ENCODE measurements at places on chromosomes 6 and 20.

DNA sequence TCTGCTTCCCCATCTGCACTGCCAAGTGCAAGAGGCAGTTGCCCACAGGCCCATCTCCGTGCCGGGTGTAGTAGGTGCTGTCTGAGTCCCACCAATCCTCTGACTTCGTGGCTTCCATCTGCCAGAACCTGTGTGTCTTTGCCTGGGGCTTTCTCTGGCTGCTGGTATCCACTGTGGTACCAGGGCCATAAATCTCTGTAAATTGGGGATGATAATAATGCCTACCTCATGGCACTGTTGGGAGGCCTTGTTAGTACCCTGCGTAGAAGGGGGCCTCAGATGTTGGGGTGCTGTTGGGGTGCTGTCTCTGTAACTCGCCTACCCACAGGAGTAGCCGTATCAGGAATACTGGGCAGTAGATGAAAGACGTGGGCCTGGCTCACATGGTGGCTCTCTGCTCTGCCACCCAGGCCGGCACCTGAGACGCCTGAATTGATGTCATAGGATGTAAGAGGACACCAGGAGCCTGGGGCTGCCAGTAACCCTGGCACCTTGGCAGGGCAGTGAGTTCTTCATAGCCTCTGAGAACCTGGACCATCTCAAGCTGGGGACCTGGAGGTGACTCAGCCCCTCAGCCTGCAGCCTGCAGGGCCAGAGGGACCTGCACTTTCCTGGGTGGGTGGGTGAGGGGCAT lies 94.1 kb upstream of the RNF24 start:
- DNase-seq = no peak

- no peak for DNase-seq
Measured at GRCh38 chr6:30091577-30092381, 16.2 kb upstream of the RNF39 start.

GRCh38 chr6:10621213-10621612 lies 73.2 kb downstream of the C6orf52 start:
- no peak for DNase-seq

GRCh38 chr6:47134476-47135189 lies 92.5 kb upstream of the ADGRF1 start:
- no peak for DNase-seq

GRCh38 chr6:56806368-56806767 lies 148.5 kb upstream of the BEND6 start:
- DNase-seq = no peak

- no peak for DNase-seq
Measured at GRCh38 chr20:1588533-1589460, 31.0 kb downstream of the SIRPB1 start.

GRCh38 chr6:25452031-25452430 lies 172.9 kb downstream of the CARMIL1 start:
- no peak for DNase-seq

DNA sequence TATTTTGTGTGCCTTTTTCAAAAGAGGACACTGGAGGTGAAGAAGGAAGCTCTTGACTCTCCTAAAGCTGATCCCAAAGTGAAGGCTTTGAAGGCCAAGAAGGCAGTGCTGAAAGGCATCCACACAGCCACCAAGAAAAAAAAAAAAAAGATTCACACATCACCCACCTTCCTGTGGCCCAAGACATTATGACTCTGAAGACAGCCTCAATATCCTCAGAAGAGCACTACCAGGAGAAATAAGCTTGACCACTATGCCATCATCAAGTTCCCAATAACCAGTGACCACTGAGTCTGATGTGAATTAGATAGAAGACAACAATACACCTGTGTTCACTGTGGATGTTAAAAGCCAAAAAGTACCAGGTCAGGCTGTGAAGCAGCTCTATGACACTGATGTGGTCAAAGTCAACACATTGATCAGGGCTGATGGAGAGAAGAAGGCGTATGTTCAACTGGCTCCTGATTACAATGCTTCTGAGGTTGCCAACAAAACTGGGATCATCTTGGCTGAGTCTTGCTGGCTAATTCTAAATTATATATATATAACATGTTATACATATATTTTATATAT lies 59.4 kb downstream of the PLCG1 start:
- no peak for DNase-seq

GRCh38 chr6:167013067-167013466 lies 13.9 kb downstream of the CEP43 start:
- DNase-seq = no peak

- DNase-seq = no peak
Measured at GRCh38 chr6:156791320-156791850, 14.2 kb downstream of the ARID1B start.

GRCh38 chr6:17354700-17355403 lies 38.5 kb upstream of the CAP2 start:
- DNase-seq = no peak

Measured in left renal cortex interstitium (tissue), 4 donors.